ENCODE measurements at places on chromosomes 1 and 21. TPM values are rescaled to one million over a fixed set of nuclear protein-coding genes. Genes with fewer than 3 reads are reported as not detected.

The OLFML2B gene
- polyA plus RNA-seq, result 10.2 TPM

The LIPI gene
- polyA plus RNA-seq, result 0.19 TPM

The CTBS gene
- 26.8 TPM for polyA plus RNA-seq

The MEGF6 gene
- polyA plus RNA-seq, result 6.4 TPM

The KCNQ4 gene
- 1.3 TPM for polyA plus RNA-seq

The TBX15 gene
- polyA plus RNA-seq, result 0.17 TPM

The SPATA1 gene
- 2.0 TPM for polyA plus RNA-seq

The TRAF3IP3 gene
- polyA plus RNA-seq, result 1.6 TPM

GRCh38 chr21:41195311-41195710 is 27.4 kb downstream of the BACE2 start:
- DNase-seq, result no peak

GRCh38 chr1:172477216-172477615 is 33.3 kb upstream of the PIGC start:
- no peak for DNase-seq

DNA sequence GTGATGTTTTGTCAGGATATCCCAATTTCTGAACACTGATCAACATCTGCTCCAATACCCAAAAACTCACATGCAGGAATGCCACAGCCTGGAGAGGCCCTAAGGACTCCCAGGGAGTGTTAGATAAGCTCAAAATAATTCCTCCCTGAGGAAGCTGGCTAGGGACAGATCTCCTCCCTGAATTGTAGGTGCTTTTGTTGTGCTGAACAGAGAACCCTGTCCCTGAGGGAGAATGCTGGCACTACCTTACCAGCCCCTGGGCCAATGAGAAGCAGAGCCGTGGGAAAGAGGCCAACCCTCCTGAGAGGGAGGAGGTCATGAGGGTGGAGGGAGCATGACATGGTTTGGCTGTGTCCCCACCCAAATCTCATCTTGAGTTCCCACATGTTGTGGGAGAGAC is 73.6 kb upstream of the PTGFRN start:
- no peak for DNase-seq

DNA sequence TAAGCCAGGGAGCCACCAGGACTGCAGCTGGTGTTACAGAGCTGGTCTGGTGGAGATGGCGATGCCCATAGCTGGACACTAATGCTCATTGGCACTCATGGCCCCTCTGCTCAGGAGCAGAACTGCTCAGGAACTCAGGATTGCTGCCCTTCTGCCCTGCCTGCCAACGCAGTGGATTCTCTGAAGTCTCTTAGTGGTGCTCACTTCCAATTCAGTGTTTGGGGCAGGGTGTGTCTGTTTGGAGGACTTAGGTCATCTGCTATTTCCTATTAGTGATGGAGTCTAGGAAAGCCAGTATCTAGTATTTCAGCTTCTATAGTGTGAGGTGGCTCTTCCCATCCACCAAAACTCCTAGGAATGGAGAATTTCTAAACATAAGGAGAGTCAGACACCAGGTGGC is 29.1 kb downstream of the S100A10 start:
- no peak for DNase-seq

GRCh38 chr1:242398351-242398750 is 126.1 kb downstream of the PLD5 start:
- DNase-seq, result no peak

GRCh38 chr1:200372885-200373181 is 37.0 kb downstream of the ZNF281 start:
- no peak for DNase-seq

GRCh38 chr1:19199969-19200604 is 10.0 kb downstream of the UBR4 start:
- no peak for DNase-seq

DNA sequence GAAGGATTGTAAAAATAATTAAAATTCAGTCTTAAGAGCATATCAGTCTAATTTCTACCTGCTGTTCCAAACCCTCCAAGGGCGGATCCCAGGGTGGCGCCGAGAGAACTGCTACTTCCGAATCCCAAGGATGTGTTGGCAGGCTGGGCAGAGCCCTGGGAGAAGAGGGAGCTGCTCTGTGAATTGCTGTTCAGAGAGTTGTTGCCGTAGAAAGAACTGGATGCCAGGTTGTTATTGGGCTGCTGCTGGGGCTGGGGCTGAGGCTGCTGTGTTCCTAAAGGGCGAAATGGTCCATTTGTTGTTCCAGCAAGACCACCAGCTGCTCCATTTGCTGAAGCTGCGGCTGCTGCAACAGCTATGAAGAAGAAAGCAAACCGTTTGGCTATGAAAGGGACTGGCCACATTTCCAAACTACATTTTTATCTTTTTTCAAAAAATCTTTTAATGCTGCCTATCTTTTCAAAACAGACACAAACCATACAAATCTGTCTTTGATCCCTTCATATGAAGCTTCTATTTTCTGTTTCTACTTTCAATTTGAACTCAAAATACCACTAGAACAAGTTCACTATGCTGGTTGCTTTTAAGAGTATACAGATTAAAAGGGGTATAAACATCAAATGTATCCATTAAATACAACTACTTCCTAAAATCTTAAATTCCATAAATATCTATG is 57.5 kb upstream of the SDC3 start:
- no peak for DNase-seq

DNA sequence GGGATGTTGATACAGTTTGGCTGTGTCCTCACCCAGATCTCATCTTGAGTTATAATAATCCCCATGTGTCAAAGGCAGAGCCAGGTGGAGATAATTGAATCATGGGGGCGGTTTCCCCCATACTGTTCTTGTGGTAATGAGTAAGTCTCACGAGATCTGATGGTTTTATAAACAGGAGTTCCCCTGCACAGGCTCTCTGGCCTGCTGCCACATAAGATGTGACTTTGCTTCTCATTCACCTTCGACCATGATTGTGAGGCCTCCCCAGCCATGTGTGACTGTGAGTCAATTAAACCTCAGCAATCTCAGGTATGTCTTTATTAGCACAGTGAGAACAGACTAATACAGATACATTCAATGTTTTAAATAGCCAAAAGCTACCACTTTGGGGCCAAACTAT is 41.1 kb downstream of the SLC35F3 start:
- no peak for DNase-seq

DNA sequence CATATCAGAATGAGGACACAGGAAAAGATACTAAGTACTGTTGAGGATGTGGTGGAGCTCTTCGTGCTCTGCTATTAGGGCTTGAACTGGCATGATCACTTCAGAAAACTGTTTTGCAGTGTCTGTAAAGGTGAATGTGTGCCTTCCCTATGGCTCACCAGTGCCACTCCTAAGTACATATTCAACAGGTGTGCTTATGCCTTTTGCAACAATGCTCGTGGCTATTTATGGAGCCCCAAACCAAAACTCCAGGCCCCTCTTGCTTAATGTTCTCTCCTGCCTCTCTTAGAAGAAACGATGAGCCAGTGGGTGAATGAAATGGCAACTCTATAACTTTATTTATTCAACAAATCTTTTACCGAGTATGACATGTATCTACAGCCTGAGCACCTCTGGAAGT is 70.2 kb downstream of the TAS1R2 start:
- no peak for DNase-seq

DNA sequence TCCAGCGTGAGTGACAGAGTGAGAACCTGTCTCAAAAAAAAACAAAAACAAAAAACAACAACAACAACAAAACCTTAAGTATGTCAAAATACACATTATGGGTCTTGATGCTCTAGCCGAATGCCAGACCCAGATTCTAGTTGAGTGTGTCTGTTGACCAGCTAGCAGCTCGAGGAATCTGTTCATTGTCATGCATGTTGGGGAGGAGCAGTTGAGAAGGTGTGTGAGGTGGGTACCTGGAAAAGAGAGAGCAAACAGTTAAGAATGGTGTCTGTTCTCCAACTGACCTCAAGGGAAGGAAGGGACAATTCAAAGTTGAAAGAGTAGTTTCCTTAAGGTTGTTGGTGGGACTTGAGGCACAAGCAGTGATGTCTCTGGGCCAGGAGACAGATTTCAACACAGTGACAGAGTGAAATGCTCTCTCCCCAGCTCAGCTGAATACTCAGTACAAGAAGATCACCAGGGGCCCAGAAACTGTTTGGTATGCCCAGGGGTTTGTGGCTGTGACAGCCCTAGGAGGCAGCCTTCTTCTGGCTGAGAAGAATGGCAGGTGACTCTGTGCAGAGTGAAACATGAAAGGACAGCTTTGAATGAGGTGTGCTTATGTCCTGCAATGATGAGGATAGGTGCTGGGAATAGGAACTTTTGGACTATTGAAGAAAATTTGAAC is 14.4 kb upstream of the POU2F1 start:
- no peak for DNase-seq

GRCh38 chr1:20696397-20697333 is 21.1 kb downstream of the KIF17 start:
- DNase-seq, result peak; percentile 77

- DNase-seq, result no peak
Measured at GRCh38 chr1:1024771-1025699, 5.1 kb downstream of the AGRN start.

DNA sequence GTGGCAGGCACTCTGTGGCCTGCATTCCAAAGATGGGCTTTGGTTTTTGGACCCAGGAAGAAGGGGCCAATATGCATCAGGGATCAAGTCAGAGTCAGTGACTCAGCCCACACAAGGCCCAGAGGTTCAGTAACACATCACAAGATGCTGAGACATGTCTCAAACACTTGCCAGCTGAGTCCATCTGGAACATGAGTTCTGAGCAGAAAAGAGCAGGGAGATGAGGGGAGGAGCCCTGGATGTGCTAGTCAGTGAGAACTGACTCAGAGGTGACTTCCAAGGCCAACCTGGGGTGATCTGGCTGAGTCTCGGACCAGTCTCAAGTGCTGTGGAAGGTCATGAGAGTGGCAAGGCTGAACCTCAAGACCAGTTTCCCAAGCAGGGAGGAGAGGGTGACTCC is 150.1 kb downstream of the CDC7 start:
- DNase-seq, result no peak

GRCh38 chr1:114524944-114525343 is 13.9 kb upstream of the TRIM33 start:
- DNase-seq, result no peak

Data from right renal cortex interstitium (tissue), 3 donors.